ENCODE measurements at places on chromosomes 1 and 21.

GRCh38 chr1:39103328-39104157 is 77.4 kb downstream of the NDUFS5 start:
- no peak for DNase-seq

DNA sequence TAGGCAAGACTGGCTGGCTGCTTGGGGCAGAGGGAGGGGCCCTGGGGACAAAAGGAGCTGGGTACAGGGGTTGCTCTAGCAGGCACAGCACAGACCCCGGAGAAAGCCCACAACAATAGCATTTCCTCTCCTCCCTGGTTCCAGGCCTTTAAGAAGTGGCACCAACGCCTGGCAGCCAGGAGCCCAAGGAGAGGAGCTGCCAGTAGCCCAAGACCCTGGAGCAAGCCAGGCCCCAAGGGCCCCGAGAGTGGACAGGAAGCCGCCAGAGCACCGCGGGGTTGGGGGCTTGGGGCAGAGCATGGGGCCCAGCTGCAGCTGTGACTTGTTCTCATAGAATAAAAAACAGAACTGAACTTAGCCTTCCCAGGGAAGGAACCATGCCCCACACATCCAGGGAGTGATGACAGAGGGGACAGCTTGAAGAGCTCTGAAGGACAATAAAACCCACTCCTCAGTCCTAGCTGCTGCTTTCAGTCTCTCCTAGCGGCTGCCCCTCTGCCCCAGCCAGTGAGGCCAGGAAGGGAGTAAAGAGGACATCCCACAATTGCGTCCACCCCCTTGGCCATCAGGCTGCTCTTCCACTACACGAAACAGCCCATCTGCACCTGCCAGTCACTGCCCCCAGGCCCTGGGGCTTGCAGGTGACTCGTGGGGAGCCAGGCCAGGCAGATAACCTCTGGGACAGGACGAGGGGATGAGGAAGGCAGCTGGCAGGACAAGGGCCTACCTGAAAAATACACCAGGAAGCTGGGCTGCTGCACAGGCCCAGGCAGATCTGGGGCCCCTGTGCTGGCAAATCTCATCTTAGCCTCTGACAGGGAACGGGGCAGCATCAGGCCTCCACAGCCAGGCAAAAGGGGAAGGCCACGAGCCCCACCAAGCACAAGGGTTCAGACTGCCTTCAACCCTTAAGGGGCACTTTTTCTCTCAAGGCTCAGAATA is 16.4 kb downstream of the MTHFR start:
- DNase-seq, result no peak

DNA sequence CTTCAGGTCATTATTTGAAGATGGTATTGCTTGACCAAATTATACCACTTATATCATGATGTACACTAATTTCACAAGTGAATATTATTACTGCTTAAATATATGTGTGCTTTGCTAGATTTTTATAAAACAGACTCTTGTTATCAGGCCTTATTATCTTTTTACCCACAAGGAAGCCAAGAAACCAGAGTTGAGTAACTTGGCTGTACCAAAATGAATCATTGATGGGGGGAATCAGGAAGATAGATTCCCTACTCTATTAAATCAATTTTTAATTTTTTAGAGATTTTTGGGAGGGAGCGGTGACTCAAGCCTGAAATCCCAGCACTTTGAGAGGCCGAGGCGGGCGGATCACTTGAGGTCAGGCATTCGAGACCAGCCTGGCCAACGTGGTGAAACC is 16.0 kb upstream of the SCCPDH start:
- DNase-seq, result no peak

DNA sequence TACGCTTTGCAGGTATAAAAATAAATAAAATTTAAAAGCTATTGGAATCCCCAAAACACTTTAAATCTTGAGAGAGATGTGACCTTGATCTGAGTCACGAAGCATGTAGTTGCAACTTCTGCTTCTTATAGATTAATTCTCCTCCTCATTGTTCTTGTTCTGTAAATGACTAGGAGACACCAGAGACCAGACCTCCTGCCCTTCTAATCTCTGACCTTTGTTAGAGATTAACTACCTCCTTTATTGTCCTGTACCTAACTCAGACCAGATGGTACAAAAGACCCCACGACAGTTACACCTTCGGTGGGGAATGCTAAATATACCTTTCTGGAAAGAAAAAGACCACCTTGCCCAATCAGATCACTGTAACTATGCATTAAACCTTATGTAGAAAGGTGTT is 76.9 kb upstream of the NEK2 start:
- DNase-seq, result no peak

DNA sequence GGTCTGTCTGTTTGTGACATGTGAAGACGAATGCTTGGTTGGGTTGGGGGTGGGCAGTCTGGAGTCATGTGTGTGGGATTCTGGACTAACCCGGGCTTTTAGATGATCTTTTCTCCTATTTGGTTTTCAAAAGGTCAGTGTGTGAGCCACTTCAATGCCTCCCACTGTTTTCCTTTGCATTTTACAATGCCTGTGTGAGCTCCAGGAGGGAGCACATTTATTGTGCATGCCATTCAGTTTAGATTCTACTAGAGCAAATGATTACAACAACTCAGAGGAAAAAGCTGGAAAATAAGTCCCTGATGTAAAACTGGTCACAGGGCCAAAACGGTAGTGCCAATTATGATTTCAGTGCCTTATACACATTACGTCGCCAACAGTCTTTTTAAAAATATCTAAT is 90.9 kb downstream of the LYPLAL1 start:
- DNase-seq, result no peak

DNA sequence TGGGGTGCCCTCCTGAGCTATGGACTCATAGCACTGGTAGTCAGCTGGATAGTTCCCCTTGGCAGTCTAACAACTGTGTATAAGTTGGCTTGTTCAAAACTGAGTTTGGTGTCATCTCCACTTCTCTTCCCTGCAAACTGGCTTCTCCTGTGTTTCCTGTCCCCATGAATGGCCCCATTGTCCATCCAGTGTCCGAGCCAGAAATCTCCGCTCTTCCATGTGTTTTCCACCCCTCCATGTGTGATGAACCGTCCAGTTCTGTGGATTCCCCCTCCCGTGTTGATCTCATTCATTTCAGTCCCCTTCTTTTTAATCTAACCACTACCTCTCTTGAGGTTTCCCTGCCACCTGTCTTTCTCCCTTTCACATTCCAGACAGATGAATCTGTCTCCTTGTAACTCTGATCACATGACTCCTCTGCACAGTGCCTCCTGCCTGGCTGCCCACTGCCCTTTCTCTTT is 195.7 kb downstream of the ROR1 start:
- peak; percentile 9 for DNase-seq

DNA sequence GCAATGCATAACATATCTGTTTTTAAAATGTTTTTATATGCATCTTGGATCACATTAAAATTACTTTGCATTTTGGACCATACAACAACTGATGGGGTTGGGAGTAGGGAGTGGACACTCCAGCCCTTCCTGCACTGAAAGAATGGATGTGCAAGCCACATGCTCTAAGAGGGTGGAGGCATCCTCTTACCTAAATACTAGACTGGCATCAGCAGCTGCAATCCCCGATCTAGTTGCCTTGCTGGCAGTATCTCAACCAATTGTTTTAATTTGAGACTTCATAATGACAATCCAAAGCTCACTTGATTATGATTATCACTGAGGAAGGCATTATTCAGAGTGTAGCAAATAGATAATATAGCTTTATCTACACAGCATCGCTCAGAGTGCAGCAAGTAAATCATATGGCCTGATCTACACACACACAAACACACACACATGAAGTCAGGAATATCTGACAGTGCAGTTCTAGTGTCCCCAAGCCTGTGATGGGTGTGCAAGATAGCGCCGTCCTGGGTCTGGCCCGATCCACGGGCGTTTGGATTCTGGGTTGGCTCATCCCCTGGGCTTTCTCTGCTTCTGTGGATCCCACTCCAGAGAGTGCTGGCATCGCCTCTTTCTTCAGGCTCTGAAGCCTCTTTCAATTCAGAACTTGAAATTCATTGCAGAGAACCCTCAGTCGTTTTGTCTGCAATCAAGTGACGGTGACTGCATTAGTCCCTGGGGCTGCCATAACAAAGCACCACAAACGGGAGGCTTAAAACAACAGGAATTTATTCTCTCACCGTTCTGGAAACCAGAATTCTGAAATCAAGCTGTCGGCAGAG is 181.3 kb downstream of the ETS2 start:
- no peak for DNase-seq

GRCh38 chr1:53074313-53075154 is 12.5 kb downstream of the PODN start:
- no peak for DNase-seq

GRCh38 chr1:109978761-109979488 is 5.6 kb upstream of the AHCYL1 start:
- no peak for DNase-seq

- DNase-seq, result no peak
Measured at GRCh38 chr1:74395571-74395970, 116.8 kb downstream of the LRRC53 start.

DNA sequence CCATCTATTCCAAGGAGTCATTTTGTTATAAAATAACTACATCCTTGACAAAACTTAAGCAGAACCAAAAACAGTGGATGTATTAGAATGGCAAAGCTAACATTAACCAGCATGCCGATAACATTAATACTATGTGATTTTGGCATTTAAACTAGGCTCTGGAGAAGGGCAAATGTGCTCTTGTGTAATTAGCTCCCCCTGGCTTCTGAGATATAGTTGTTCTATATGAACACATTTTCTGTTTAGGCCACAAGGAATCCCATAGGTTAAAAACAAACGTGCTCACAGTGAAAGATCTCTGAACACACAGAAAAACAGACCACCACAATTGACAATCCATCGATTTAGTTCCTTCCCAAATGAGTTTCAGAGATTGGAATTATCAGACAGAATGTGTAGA is 57.4 kb upstream of the TARS2 start:
- no peak for DNase-seq

- DNase-seq, result no peak
Measured at GRCh38 chr1:28281608-28282425, 22.5 kb downstream of the SESN2 start.

- no peak for DNase-seq
Measured at GRCh38 chr1:34984435-34984792, 733 bp downstream of the TMEM35B start.

DNA sequence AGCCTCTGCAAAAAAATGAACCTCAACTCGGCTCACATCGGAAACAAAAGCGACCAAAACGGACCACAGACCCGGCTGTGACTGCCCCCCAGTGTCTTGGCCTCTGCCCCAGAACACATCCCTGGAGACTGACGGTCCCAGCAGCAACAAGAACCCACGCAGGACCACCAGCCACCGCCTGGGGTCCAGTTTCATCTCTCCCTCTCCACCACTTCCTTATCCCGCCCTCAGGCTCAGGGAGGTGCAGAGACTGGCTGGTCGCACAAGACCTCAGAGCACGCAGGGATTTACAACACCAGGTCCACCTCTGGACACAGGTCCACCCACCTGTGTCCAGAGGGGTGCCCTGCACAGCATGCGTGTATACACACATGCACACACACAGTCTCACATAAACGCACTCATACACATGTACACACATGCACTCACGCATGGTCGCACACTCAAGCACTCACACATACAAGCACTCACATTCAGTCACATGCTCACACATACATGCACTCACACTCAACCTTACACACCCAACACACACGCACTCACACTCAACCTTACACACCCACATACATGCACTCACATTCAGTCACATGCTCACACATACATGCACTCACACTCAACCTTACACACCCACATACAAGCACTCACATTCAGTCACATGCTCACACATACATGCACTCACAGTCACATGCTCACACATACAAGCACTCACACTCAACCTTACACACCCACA is 18.6 kb upstream of the TMEM52 start:
- no peak for DNase-seq

GRCh38 chr1:151510020-151510405 is 1.2 kb upstream of the CGN start:
- no peak for DNase-seq

GRCh38 chr1:202221911-202222909 is 28.6 kb downstream of the LGR6 start:
- DNase-seq, result no peak

DNA sequence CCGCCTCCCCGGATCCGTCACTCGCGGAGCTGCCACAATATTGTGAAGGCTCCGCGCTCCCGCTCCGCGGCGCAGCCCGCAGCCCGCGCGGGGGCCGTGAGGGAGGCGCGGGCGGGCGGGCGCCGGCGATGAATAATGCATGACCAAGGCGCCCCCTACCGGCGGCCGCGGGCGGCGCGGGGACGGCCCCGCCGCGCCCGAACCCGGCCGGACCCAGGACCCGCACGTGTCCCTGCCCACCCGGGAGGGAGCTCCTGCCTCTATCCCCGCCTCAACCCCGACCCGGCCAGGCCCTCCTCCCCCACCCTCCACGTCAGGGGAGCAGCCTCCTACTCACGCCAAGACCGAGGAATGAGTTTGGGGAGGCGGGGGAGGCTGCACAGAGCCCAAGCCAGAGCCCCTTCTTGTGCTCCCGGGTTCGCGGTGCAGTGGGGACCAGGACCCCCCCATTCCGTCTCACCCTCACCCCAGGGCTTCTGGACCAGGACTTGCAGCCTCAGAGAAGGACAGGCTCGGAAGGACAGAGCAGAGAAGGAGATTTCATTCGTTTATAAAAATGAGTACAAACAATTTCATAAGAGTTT is 70.8 kb upstream of the CASZ1 start:
- peak; percentile 51 for DNase-seq

- DNase-seq, result no peak
Measured at GRCh38 chr1:71656902-71657301, 576.1 kb upstream of the ZRANB2 start.

GRCh38 chr1:28278763-28279162 is 19.4 kb downstream of the SESN2 start:
- no peak for DNase-seq

DNA sequence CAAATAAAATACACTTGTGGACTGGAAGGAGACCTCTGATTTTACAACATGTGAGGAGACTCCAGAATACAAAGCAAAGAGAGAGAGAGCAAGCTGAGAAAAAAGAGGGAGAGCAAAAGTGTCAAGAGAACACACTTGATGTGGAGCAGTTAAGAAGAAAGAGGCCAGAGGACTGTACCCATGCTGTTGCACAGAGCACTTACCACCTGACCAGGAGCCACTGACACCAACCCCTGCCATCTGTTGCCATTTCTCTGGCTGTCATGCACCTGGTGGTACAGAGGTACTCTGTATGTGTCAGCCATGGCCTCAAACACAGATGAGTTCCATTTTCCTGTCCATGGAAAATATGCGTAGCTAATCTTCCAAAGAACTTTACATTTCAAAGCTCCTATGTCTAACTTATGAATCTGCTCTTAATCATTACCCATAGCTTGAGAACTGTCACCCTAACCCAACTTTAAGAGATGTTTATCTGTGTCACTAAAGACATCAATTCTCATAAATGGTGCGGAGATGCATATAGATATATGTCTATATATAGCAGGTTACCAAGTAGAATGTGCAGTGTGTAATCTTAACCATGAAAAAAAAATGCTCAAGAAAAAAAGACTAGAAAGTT is 32.8 kb upstream of the ABCD3 start:
- DNase-seq, result no peak

DNA sequence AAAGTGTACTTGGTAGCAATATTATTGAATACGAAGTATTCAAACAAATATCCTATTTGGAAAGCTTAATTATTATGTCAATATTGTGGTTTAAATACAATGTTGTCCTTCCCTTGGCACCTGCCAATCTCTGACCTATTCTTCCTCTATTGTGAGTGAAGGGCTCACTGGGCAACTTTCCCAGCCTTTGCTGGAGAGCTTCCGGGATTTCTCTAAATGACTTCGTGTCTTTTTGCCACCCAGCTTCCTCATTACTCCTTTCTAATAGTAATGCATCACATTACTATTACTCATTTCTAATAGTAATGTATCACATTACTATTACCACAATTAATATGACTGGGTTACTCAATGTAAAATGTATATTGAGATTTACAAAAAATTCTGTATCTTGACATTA is 880.6 kb downstream of the BRINP3 start:
- DNase-seq, result no peak

GRCh38 chr1:109361069-109361468 is 36.6 kb downstream of the SORT1 start:
- no peak for DNase-seq

Measured in caudate nucleus (tissue), 63 donors.